ENCODE measurements at places on chromosomes 7 and 10.

- DNase-seq, result peak; percentile 61
Measured at GRCh38 chr10:102642736-102643335, 1.4 kb upstream of the TRIM8 start.

- no peak for DNase-seq
Measured at GRCh38 chr7:80472491-80473200, 39.2 kb downstream of the GNAT3 start.

- no peak for DNase-seq
Measured at GRCh38 chr7:2211259-2211880, 21.4 kb downstream of the MAD1L1 start.

DNA sequence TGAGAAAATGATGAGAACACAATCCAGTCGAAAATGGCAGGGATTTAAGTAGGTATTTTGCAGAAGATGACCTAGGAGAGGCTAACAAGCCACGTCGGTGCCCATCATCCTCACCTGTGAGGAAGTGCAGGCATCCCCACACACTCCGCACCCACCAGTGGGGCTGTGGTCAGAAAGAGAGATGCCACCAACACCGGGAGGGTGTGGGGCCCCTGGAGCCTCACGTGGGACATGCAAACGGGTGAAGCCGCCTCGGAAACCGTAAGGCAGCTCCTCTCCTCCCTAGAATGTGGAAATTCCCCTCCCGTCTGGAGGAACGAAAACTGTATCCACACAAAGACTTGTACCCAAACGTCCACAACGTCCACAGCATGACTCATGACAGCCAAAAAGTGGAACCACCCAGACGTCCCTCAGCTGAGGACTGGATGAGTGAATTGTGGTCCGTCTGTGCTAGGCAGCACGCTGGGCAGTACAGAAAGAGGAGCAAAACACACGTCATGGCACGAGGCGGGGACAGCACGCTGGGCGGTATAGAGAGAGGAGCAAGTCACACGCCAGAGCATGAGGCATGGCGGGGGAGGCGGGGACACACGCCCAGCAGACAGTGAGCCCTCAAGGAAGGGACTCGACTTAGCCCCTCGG, 246.0 kb downstream of the ELFN1 start:
- no peak for DNase-seq

- no peak for DNase-seq
Measured at GRCh38 chr10:235915-236314, 100.7 kb downstream of the ZMYND11 start.

DNA sequence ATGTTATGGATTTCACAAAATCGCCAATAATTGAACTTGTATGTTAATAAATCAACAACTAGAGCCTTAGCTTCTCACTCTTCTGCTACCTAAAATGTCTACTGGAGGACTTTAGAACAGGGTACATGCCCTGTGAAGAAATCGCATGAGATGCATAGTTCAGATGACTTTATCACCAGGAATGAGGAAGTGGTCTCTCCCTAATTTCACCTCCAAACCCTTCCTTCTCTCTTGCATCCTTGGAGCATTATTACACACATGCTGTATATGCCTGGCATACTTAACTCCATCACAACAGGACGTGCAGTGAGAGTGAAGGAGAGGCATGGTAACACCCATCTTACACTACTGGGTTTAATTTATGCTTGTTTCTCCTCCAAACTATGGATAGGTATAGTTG, 27.8 kb downstream of the RHEB start:
- DNase-seq, result no peak

- peak; percentile 87 for DNase-seq
Measured at GRCh38 chr10:35336084-35336831, at the start of gene CCNY. TSS of gene CCNY (plus strand) at chr10:35336509. CDS start at chr10:35337054, 545 bp downstream.

DNA sequence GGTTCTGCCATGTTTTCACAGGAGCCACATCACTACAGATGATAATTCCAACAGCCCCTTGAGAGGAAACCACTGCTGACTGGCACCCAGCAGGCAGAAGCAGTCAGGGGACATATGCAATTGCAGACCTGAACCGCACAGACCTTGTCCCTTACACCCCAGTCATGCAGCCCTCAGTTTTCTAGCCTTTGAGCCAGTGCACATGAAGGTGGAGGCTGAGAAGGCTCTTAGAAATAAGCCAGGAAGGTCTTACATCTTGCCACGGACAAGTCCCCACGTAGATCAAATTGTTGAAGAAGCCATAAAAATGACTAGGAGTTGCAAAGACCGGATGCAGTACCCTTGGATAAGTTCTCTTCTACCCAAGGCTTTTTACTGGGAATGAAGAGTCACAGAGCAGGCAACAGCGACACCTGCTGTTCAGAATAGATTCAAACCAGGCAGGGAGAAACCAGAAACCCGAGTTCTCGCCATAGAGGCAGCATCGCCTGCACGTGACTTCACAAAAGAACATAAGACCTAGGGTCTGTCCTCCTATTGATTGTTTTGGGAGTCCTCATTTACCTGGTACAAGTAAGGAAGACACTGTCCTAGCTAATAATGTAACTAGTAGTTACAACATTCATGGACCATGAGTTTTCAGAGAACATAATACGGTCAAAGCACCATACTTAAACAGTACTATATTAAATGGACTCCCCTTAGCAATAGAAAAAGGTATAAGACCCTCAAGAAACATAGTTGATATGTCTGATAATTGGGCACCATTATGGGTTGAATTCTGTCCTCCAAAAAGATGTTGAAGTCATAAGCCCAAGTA, 11.1 kb downstream of the STEAP1B start:
- peak; percentile 76 for DNase-seq

GRCh38 chr10:121828045-121828444, 99.8 kb downstream of the ATE1 start:
- DNase-seq, result no peak

GRCh38 chr10:125788156-125789034, 12.8 kb upstream of the MMP21 start:
- DNase-seq, result no peak

- DNase-seq, result no peak
Measured at GRCh38 chr10:132166216-132166950, 20.4 kb upstream of the DPYSL4 start.

DNA sequence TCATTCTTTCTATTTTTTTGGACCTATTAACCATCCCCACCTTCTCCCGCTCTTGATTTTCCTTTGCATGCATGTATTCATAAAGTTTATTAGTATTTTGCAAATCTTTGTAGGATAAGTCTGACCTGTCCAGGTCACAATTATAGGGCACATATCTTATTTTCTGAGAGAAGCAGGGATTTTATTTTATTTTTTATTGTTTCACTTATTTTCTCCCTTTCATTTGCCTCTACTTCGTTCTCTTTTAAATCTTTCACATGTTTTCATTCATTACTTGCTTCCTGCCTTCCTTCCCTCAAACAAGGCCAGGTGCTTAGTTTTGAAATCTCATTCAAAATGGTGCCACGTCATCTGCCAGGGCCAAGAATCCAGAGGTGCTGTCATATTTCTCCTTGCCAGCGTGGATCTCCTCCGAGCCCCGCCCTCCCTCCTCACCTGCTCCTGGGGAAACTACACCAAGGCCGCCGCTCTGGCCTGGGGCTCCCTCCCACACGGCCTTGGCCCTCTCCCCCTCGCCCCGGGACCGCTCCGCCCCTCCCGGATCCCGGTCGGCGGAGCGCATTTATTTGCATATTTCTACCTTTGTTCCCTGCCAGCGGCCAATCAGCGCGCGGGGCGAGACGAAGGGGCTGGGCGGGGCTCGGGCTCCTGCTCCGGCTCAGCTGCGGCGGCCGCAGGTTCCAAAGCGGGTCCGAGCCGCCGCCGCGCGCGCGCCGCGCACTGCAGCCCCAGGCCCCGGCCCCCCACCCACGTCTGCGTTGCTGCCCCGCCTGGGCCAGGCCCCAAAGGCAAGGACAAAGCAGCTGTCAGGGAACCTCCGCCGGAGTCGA, at the start of gene TSPAN13:
TSPAN13 (plus strand) TSS at position 654 of the 830 bp plus-strand sequence. CDS start 213 bp downstream, outside the sequence.
- peak; percentile 86 for DNase-seq

DNA sequence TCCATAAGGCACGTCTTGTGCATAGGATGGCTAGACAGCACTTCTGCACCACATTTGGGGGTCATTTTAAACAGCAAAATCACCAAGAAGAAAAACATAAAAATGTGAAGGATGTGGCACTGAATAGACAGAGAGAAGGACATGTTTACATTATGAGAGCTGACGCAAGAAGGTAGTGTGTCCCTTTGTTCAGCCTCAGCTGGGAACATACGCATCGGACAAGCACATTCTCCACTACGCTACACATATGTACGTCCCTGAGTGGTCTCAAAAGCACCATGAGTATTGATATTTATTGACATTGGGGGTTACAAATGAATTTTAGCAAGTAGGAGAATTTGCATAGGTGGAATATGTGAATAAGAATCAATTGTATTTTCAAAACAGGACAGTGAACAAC, 20.2 kb downstream of the DDC start:
- DNase-seq, result no peak

GRCh38 chr7:116172353-116172752, 38.0 kb upstream of the TES start:
- no peak for DNase-seq

DNA sequence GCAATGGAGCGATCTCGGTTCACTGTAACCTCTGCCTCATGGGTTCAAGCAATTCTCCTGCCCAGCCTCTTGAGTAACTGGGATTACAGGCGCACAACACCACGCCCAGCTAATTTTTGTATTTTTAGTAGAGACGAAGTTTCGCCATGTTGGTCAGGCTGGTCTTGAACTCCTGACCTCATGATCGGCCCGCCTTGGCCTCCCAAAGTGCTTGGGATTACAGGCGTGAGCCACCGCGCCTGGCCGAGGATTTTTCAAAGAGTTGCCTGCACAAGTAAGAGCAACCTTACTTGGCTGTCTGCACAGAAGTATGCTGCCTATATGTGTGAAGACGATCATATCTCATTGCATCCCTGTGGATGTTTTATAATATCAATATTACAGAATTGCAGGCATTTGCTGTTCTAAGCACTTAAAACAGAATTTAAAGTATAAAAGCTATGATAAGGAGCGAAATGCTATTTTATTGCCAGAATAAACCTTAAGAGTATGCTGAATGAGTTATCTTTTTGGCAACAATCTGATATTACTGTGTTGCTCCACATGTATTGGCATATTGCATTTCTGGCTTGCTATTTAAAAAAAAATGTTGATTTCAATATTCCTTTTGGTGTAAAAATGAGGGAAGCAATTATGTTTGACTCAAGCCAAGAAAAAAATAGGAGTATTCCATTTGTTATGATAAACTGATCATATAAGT, 379.4 kb upstream of the SEMA3D start:
- DNase-seq, result no peak

GRCh38 chr7:36021367-36021766, 131.7 kb upstream of the EEPD1 start:
- no peak for DNase-seq

DNA sequence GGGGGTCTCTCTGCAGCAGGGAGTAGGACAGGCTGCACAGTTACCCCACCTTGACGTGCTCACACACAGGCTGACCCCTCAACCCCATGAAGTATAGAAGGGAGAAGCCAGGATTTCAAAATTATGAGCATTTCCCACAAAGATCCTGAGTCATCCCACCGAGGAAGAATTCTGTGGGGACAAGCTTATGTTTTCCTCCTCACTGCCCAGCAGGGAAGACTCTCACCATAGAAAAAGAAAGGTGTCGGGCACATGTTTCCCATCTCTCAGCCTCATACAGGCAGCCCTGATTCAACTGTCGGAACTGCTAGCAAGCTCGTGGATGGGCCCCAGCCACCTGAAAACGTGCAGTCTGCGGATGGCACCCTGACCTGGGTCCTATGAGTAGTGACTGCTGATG, 499.7 kb upstream of the MKI67 start:
- no peak for DNase-seq

- DNase-seq, result no peak
Measured at GRCh38 chr7:5012985-5013384, 32.7 kb upstream of the RBAK start.

- DNase-seq, result no peak
Measured at GRCh38 chr10:130805635-130806030, 505.9 kb downstream of the TCERG1L start.

- DNase-seq, result no peak
Measured at GRCh38 chr7:32762925-32763293, 128.7 kb downstream of the KBTBD2 start.

GRCh38 chr10:68086011-68086410, 10.9 kb upstream of the HERC4 start:
- no peak for DNase-seq

- DNase-seq, result no peak
Measured at GRCh38 chr7:111527545-111527944, 34.7 kb downstream of the IMMP2L start.

DNA sequence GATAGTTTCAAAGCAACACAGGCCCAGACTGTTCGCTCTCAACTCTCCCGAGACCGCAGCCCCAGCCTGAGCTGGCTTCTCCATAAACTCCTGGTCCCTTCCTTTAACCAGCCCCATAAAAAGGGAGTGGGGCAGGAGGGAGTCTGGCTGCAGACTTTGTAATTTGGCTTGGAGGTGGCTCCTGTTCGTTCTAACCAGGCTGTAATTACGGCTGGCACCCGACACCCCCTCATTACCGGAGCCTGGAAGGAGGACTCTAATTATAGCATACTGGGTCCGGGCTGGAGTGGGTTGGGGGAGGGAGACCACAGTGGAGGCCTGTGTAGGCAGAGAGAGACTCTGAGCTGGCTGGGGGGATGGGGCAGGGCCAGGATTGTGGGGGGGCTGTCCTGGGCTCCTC, 49.7 kb downstream of the UNC5B start:
- DNase-seq, result no peak

DNA sequence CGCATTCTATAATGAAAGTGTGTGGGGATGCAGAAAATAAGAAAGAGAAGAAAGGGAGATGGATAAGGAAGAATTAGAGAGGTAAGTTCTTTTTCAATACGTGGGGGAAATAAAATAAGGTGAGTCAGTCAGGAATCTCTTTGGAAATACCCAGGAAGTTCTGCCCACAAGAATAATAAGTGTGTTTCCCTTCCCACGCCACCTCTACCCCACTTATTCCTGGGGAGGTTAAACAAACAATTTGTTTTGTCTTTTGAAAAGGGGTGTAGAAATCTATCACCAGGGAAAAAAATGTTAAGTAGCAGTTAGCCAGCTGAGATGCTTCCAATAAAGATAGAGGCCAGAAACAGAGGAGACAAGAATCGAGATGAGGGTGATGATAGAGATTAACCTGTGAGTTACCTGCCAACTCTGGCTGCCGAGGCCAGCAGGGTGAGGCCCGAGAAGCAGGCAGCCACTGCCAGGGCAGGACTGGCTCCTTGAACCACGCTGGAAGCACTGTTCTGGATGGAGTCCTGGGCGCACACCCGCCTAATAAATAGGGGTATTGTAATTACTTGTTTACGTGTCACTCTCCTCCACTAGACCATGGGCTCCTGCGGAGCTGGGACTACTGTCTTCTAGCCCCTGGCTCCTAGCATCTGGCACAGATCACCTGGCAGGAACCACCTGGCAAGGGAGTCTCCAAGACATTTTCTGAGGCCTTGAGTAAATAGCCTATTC, 191.3 kb downstream of the FGFR2 start:
- no peak for DNase-seq

DNA sequence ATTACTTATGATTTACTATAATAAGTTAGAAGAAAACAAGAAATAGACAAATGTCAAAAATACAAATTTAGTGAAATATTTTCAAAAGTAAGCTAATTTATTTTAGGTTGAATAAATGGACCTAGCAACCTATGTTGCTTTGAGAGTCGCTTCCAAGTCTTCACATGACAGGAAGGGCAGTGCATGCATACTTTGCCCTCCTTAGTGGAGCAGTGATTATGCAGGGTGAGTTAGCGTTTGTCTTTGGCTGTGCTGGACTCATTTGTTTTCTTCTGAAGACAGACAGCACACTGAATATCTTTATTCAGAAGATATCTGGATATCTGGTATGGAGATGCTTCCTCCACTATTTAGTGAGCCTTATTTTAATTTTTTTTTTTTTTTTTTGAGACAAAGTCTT, 102.5 kb downstream of the SRI start:
- DNase-seq, result no peak

Measured in activated naive CD4-positive, alpha-beta T cell treated with anti-CD3 and anti-CD28 coated beads, Interleukin-2, amount 10 ng/mL, durations not matched to agents 7 days and 5 days (primary cell).